Anterior cingulate cortex (tissue), 58 donors: ENCODE measurements at places on chromosomes 3 and 15.

DNA sequence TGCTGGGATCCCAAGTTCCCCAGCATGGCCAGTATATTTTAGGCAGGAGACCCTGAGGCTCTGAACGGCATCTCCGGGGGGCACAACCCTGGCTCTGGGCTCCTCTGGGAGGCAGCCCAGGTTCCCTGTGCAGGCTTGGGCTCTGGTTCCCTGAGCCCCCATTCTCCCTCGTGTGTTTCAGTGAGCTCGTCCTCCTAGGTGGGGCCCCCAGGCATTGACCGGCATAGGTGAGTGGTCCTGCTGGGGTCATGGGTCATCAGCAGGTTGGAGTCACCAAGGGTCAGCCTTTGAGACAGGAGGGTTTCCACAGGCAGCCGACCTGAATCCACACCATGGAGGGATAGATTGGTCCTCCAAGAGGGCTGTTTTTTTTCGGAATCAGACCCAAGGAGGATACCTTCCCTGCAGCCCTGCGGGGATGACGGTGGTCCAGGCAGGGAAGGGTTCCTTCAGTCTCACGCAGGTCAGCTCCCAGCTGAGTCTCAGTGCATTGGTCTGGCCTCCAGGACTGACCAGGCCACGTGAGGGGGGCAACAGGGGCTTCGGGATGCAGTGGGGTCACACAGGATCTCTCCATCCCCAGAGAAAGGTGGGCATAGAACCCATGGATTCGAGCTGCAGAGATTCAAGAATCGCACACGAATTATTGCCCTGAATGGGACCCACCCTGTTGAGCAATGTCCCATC is 226.0 kb downstream of the SNRPN start:
- DNase-seq = no peak

- DNase-seq = no peak
Measured at GRCh38 chr3:107637416-107638183, 114.8 kb downstream of the BBX start.

GRCh38 chr3:151204530-151205402 is 1.8 kb upstream of the GPR171 start:
- no peak for DNase-seq

- no peak for DNase-seq
Measured at GRCh38 chr3:4856986-4857385, 122.3 kb upstream of the BHLHE40 start.

DNA sequence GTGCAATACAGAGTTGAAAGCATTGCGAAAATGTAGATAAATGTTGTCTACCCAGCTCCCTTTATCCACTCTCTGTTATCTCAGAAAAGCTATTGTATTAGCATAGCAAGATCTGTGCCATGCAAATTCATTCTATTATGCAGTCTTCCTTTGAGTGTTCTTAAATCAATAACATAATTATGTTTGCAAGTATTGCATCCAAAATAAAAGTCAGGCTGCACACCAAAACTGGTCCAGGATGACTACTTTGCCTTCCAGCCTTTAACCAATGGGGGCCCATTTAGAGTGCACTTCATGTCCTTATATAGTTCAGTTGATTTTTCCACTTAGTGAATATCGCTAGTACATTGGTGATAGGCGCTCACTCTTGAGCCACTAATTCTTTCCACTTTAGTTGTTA is 107.4 kb upstream of the MLF1 start:
- DNase-seq = no peak

DNA sequence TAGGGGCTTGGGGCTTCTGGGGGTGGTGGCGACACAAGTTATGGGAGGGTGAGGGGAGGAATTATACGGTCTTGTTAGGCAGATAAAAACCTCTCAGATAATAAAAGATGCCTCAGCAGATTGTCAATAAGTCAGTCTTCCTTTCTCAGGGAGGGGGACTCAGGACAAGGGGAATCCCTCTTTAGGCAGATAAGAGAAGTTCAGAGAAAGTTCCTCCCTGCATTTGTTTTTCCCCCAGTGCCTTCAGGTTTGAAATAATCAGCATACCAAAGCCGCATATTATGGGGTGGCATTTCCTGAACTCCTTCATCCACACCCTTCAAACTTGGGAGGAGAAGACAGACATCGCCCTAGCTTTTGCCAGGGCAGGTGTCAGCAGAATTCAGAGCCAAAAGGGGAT is 8.5 kb downstream of the PPCDC start:
- DNase-seq = no peak

DNA sequence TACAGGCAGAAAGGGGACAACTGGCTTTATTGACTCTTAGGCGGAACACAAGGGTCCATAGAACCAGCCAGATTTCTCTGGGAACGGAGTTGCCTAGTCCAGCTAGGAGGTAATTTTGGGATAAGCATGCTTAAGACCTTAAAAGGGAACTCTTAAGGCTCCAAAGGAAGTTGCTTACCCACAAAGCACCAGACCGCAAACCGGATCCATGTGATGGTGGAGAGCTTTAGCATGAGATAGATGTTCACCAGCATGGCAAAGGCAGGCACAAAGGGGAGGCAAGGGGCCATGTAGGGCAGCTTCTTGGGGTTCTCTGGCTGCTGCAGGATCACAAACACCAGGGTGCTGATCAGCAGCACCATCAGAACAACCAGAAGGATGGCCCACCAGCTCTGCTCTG is 61.4 kb downstream of the CLDN11 start:
- DNase-seq = no peak

GRCh38 chr3:130468311-130468710 is 48.7 kb upstream of the COL6A6 start:
- no peak for DNase-seq

DNA sequence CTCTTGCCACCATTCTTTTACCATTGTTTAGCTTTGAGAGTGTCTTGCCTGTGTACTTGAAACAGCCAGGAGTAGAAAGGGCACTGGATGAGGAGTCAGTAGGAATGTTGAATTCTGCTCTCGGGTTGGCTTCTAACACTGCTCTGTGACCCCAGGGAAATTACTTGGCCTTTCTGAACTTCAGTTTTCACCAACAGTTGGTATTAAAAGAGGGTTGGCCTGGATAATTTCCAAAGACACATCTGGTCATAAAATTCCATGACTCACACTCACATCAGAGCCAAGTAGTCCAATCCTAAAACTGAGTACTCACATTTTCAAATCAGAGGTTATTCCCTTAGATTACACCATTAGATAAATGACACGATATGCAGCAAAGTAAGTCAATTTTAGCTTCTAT is 141.6 kb downstream of the ECT2 start:
- no peak for DNase-seq

GRCh38 chr15:40808861-40809450 is 1.7 kb upstream of the DNAJC17 start:
- DNase-seq = no peak

DNA sequence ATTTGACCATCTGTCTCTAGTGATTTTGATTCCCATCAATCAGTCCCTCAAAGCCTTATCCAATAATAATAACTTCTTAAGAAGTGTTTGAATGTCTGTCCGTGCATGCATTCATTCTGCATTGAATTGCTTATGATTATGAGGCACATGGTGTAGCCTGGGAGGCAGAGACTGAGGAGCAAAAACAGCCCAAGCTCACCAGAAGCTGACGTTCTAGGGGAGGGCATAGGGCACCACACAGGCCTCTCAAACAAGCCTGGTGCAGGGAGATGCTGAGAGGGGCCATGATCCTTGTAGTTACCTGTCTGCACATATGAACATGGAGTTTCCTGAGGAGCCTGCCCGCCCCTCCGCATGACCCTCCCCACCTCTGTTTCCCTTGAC is 89.2 kb upstream of the POMGNT2 start:
- no peak for DNase-seq

GRCh38 chr3:9420850-9421549 is 23.6 kb downstream of the SETD5 start:
- no peak for DNase-seq

- DNase-seq = no peak
Measured at GRCh38 chr3:31404871-31405270, 127.9 kb upstream of the STT3B start.

GRCh38 chr15:95469496-95470000 is 861.0 kb upstream of the NR2F2 start:
- DNase-seq = no peak

DNA sequence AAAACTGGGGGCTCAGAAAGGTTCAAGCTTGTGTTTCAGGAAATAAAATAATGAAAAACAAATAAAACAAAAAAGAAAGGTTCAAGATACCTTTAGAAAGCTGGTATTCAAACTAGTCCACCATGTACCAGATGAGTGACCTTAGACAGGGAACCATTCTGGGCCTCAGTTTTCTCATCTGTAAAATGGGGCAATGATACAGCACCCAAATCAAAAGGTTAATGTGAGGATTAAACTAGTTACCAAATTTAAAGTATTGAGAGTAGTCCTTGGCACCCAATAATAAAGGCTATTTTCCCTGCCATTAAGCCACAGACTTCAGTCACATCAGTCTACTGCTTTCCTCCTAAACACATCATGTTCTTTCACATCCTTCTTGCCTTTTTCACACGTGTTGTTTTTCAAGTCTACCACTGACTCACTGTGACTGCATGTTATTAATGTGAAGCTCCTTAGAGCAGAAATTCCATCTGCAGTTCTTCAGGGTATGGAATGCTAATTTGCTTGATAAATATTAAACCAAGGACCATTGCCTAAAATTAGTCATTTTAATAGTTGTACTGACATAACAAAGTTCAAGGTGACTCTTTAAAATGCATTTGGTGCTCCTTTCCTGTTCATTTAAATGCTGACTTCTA is 19.9 kb downstream of the TAMM41 start:
- no peak for DNase-seq

- no peak for DNase-seq
Measured at GRCh38 chr15:57421110-57421509, 44.8 kb downstream of the CGNL1 start.
